NCI-H1417 (cell line): ENCODE measurements at places on chromosomes 11 and 22.
A peak's percentile ranks its signal among the peaks of the same experiment; 100 is the strongest.

DNA sequence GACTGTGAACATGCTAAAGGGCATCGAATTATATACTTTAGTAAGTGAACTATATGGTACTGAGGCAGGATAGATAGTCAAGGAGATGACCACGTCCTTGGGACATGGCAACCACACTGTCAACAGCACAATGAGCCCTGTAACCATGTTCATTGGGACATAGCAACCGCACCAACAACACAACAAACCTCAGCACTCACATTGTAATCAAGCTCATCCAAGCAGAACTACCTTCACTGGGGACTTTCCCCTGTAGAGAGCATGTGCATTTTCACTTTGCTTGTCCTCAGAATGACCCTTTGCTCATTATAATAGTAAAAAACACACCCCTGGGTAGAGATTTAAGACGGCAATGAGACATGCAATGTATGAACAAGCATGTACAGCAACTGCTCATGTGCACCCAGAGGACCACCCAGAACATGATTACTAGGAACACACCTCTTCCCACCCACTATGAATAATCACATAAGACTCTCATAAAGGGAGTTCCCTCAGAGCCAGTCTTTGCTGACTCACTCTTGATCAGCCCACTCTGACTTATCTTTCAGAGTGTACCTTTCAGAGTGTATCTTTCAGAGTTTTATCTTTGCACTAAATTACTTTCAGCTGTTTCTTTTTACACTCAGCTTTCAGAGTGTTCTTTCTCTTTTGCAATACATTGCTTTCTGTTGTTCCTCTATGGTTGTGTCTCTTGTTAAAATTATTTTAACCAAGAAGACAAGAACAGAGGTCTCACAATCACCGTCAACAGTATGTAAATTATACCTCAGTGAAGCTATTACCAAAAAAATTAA, 4.1 kb upstream of the PLAAT2 start:
- DNase-seq, result no peak

DNA sequence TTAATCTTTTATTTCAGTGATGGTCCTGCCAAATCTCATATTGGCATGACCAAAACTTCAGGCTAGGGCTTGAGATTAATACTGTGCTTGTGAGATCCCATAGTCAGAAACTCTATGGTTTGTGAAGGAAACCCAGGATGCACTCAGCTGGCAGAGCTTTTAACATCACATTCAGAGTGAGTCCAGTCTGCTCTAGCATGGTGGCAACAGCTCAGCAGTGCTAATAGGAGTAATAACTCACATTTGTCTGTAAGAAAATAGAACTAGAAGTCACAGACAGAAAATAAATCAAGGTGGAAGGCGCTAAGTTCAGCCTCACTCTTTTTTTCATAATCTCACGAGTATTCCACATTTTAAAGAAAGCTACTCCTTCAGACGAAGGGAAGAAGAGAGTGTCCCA, 549.3 kb upstream of the TENM4 start:
- no peak for DNase-seq

DNA sequence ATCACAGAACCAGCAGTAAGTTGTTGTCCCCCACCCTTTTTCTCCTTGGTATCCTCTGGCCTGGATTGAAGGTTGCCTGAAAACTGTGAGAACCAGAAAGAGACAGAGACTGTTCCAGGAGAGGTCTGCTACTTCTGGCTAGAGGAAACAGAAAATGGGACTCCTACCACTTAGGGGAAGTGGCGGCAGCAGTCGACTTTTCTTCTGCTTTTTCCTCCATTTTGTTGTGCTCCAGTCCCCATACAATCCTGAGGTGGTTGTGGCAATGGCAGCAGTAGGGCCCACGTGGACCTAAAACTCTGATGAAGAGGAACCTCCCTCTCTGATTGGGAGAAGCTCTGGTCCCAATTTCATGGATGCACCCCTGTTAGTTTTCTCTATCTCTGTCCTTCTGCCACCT, 76.0 kb upstream of the SORL1 start:
- no peak for DNase-seq

DNA sequence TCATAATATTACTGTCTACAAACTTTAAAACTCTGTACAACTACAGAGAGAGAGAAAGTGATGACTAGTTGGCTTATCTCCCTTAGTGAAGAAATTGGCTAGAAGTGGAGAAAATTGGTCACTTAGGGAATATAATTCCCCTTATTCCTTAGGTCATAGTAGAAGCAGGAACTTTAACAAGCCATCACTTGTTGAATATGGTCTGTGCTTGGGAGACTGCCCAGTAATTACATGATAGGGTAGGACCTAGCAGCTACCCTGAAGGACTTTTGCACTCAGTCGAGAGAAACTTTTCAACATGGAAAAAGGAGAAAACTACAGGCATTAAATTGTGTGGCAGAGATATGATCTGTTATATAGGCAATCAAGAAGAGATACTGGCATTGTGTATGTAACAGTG, 576.5 kb upstream of the CCDC90B start:
- no peak for DNase-seq

DNA sequence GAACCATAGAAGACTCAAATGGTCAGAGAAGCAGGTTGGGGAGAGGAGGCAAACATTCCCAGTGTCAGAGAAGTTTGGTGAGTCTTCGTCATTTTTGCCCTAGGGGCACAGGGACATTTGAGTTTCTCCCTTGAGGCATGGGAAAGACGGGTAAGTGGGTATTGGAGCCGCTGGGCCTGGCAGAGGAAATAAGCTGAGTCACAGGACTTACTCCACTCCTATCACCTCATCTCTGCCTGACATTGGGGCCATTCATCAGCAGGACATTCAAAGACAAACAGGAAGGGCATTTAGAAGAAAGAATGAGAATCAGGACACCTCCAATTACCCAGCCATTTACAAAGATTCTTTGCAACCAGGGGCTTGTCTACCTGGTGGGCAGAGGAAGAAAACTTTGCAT, 100.7 kb upstream of the SEZ6L start:
- no peak for DNase-seq

- peak; percentile 96 for DNase-seq
Measured at GRCh38 chr11:2699531-2700414, at the start of gene KCNQ1OT1. KCNQ1OT1 (minus strand) TSS chr11:2699994.

GRCh38 chr11:133726542-133726941, 118.8 kb downstream of the SPATA19 start:
- no peak for DNase-seq

GRCh38 chr11:73982595-73982989, at the start of gene UCP2:
UCP2 (minus strand) TSS chr11:73982843; CDS start chr11:73978378, 4,465 bp downstream.
- peak; percentile 98 for DNase-seq

GRCh38 chr11:1348796-1349326, 39.4 kb upstream of the TOLLIP start:
- no peak for DNase-seq

DNA sequence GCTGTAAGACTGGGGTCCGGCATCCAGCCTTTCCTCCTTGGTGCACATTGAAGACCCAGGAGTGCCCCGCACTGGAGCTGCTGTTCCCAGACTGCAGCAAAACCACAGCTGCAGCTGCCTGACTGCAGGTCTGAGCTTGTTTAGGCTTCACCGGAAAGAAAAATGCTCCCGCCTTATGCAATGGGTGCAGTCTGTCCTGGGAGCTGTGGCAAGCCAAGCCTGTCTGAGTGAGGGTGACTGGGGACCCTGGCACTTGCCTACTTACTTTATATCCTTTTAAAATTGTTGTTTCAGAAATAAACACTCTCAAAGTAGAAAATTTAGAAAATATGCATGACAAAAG, 23.3 kb upstream of the CD44 start:
- no peak for DNase-seq

DNA sequence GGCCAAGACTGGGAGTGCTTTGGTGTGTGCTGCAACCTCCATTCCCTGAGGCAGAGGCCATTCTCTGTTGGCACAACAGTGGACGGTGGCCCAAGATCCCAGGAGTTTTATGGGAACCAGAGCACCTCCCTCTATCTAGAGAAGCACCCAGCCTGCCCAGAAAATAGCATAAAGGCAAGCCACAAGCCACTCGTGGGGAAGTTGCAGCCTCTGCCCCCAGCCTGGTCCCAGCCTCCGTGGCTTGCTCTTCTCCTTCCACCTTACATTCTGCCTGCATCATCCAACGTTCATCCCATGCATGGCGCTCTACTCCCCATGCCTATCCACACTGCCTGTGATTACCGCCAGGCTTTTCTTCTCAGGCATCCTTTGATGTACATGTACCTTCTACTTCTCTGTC, 15.8 kb downstream of the IL17RA start:
- no peak for DNase-seq

DNA sequence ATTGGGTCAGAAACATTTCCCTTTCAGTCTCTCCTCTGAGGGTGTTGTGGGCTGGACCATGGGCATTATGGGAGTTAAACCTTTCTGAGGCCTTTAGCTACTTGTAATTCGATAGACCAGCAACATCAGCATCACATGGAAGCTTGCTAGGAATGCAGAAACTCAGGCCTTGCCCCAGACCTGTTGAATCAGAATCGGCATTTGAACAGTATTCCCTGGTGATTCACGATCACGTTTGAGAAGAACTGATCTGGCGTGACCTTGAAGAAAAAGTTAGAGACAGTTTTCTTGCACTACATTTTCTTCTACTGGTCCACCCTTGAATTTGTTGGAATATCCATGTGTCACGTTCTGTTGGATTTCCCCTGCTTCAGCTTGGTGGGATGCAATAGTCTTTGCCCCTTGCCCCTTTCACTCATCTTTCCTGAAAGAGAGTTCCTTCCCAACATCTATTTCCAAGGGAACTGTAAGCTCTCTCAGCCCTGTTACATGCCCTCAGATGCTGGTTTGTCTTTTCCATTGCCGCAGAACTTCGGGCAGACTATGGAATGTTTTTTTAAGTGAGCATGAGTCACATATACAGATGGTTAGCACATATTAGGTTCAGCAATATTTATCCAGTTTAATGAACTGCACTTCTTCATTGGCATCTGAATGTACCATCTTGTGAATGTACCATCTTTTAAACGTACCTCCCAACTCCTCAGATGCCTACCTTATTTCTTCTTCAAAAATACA, 23.9 kb downstream of the EHF start:
- DNase-seq, result no peak

- DNase-seq, result no peak
Measured at GRCh38 chr22:49543876-49544275, 283.8 kb downstream of the BRD1 start.

GRCh38 chr11:61637277-61637676, 42.9 kb upstream of the DAGLA start:
- no peak for DNase-seq

DNA sequence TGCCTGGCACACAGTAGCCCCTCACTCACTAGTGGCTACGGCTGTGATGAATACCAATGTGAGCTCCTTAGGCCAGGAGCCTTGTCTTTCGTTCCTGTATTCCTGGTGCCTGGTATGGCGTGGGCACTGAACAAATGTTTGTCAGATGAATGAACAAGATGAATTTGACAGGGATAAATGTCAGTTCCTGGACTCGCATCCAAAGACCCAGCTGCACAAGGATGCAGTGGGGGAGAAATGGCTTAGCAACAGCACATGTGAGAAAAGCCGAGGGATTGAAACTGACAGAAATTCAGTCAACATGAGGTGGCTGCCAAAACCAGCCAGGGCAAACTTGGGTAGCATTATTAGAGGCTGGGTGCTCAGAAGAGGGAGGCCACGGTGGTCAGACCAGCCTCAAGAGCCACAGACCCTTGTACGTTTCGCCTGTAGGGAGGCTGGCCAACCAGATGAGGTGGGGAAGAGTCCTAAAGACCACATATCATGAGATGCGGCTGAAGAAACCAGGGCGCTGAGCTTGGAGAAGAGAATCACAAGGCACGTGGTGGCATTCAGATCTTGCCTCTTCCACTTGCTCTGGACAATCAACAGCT, 7.7 kb upstream of the SLC22A8 start:
- DNase-seq, result no peak
